ENCODE measurements at places on chromosomes 16 and 17.

GRCh38 chr17:79065105-79065670 lies 9.4 kb upstream of the ENGASE start:
- H3K36me3 ChIP-seq: no peaks in the 10 kb centered on the region
- no peak overlapping the region for H3K27ac ChIP-seq
- H3K27me3 ChIP-seq: no peaks in the 10 kb centered on the region
- DNase-seq: peak; percentile 77
- no peaks in the 10 kb centered on the region for H3K4me1 ChIP-seq

GRCh38 chr17:296906-297690 lies 55.5 kb downstream of the RPH3AL start:
- no peaks in the 10 kb centered on the region for H3K27me3 ChIP-seq
- H3K27ac ChIP-seq: no peak overlapping the region

DNA sequence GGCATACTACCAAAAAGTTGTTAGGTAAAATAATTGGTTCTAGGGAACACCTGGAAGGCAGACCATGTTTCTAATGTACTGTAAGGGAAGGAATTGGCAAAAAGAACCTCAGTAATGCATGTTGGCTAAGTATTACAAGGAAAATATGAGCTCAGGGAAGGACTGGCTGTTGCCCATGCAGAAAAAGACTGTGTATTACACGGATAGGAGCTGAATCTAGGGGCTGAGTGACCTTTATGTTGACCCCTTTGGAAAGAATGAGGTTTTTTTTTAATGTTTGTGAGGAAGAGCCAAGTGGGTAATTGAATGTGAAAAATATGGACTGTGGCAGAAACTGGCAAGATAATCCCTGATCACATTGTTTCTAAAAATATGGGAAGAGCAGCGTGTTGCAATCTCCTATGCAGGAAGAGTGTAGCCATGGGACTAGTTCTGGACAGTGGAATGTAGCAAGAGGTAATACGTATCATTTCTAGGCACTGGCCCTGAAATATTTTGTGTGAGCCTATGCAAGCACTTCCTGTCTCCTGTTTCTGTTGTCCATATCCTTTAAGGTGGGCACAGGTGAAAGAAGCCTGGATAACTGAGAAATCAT lies 95.1 kb upstream of the CNTNAP4 start:
- no peak overlapping the region for H3K4me3 ChIP-seq
- H3K27me3 ChIP-seq: no peaks in the 10 kb centered on the region
- DNase-seq: no peak
- H3K4me1 ChIP-seq: no peaks in the 10 kb centered on the region

DNA sequence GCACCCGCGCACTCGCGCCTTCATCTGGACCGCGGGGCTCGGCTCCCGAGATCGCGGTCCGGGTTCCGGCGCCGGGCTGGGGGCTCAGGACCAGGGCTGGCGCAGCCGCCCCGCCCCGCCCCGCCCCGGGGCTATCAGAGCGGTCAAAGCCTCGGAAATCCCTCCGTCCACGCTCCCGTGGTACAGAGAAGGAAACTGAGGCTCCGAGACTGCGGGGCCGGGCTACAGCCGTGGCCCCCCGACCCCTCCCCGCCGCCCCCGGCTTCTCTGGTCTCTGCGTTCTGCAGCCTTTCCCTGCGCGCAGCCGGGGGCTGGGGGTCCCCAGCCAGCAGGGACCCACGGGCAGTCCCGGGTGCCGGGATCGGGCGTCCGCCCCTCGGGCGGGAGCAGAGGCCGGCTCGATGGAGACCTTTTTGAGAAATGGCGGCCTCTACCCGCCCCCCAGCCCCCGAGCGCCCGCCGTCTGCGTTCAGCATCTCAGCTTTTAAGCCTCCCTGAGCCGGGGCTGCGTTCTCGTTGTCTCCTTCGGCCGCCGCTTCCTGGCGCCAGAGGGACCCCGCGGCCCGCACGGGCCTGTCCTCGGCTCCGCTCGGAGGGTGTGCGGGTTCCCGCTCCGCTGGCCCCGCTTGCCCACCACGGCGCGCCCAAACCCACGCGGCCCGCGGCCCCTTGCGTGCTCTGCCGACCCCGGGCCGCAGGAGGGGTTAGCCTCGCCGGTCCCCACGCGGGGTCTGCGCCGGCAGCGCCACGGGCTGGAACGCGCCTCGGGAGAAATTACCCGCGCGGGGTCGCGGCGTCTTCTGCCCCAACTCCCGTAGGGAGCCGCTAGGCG lies 1.5 kb upstream of the NPTX1 start:
- H3K27me3 ChIP-seq: peaks cover 96% of the 10 kb centered on the region
- no peak overlapping the region for H3K27ac ChIP-seq
- H3K4me1 ChIP-seq: peaks cover 7% of the 10 kb centered on the region
- peak overlapping the region; percentile 60 for H3K4me3 ChIP-seq
- no peaks in the 10 kb centered on the region for H3K36me3 ChIP-seq
- DNase-seq: peak; percentile 82

GRCh38 chr17:75722076-75722475 lies 817 bp downstream of the ITGB4 start:
- no peak for DNase-seq
- H3K27ac ChIP-seq: no peak overlapping the region
- H3K4me1 ChIP-seq: no peaks in the 10 kb centered on the region

DNA sequence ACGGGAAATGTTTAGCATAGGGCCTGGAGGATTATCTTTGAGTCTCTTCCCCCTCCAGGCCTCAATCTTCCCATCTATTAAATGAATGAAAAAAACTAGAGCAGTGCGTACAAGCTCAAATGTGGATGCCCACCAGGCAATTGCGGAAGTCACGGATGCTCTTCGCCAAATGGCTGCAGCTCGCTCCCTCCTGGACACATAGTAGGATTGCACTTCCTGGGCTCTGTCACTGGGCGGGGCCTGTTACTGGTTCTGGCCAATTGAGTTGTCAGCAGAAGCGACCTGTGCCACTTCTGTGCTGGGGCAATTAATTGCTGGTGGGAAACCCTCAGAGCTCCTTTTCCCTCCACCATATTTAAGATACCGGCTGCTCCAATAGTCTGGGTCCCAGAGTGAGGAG lies 168.2 kb upstream of the IRX6 start:
- H3K4me3 ChIP-seq: no peak overlapping the region
- peak; percentile 52 for DNase-seq
- H3K36me3 ChIP-seq: no peaks in the 10 kb centered on the region
- H3K27ac ChIP-seq: no peak overlapping the region
- H3K27me3 ChIP-seq: no peaks in the 10 kb centered on the region
- H3K4me1 ChIP-seq: peaks cover 7% of the 10 kb centered on the region

GRCh38 chr16:89442990-89443726 lies 47.2 kb downstream of the ANKRD11 start:
- peak overlapping the region; percentile 70 for H3K27ac ChIP-seq
- H3K27me3 ChIP-seq: no peaks in the 10 kb centered on the region
- 0 out of 2 replicates have a peak overlapping the region, but pooled peaks have one; percentile 13 for H3K4me3 ChIP-seq

- H3K4me3 ChIP-seq: no peak overlapping the region
- no peaks in the 10 kb centered on the region for H3K27me3 ChIP-seq
- DNase-seq: no peak
- no peaks in the 10 kb centered on the region for H3K4me1 ChIP-seq
- H3K27ac ChIP-seq: no peak overlapping the region
Measured at GRCh38 chr16:12158428-12158827, 181.9 kb downstream of the SNX29 start.

- H3K27me3 ChIP-seq: no peaks in the 10 kb centered on the region
- H3K4me1 ChIP-seq: peaks cover 19% of the 10 kb centered on the region
- DNase-seq: peak; percentile 79
- no peak overlapping the region for H3K4me3 ChIP-seq
- no peak overlapping the region for H3K27ac ChIP-seq
Measured at GRCh38 chr16:73152386-73153125, 104.6 kb upstream of the ZFHX3 start.

GRCh38 chr16:87840271-87840978 lies 28.9 kb downstream of the SLC7A5 start:
- H3K4me1 ChIP-seq: no peaks in the 10 kb centered on the region
- H3K36me3 ChIP-seq: peaks cover 31% of the 10 kb centered on the region
- H3K4me3 ChIP-seq: no peak overlapping the region
- DNase-seq: no peak

GRCh38 chr17:2511138-2511461 lies 588 bp downstream of the METTL16 start:
- DNase-seq: no peak
- no peaks in the 10 kb centered on the region for H3K27me3 ChIP-seq
- peak overlapping the region; percentile 73 for H3K4me3 ChIP-seq
- peaks cover 7% of the 10 kb centered on the region for H3K4me1 ChIP-seq
- peak overlapping the region; percentile 92 for H3K27ac ChIP-seq

DNA sequence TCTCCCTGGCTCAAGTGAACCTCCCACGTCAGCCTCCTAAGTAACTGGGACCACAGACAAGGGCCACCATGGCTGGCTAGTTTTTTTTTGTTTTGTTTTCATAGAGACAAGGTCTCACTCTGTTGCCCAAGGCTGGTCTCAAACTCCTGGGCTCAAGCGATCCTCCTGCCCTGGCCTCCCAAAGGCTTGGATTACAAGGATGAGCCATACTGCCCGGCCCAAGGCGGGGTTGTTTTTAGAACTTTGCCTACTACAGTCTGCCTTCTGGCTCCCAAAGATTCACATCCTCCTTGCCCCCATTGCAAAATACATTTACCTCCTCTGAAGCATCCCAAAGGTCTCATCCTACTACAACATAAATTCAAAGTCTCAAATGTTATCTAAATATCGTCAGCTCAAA lies 49.5 kb upstream of the PHOSPHO1 start:
- H3K27me3 ChIP-seq: no peaks in the 10 kb centered on the region
- H3K4me1 ChIP-seq: peaks cover 11% of the 10 kb centered on the region
- no peak for DNase-seq
- no peak overlapping the region for H3K4me3 ChIP-seq
- no peaks in the 10 kb centered on the region for H3K36me3 ChIP-seq

GRCh38 chr17:16417896-16418684 lies 2.7 kb downstream of the TRPV2 start:
- H3K4me3 ChIP-seq: no peak overlapping the region
- DNase-seq: no peak
- no peaks in the 10 kb centered on the region for H3K27me3 ChIP-seq
- no peaks in the 10 kb centered on the region for H3K36me3 ChIP-seq
- H3K4me1 ChIP-seq: peaks cover 5% of the 10 kb centered on the region
- H3K27ac ChIP-seq: no peak overlapping the region

DNA sequence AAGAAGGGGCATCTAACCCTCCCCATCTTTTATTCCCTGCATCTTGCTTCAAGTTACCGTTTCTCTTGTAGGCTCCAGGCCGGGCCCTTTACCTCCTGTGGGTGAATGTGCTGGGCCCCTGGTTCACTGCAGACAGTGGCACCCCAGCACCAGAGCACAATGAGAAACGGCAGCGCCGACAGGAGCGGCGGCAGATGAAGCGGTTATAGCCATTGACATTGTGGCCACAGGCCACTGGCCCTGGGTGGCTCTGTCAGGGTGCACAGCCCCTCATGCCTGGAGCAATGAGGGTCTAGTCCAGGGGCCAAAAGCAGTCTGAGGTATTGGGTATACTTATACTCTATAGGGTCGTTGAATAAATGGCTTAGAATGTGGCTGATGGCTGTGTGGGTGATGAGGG lies 2.0 kb downstream of the TMEM208 start:
- H3K4me1 ChIP-seq: peaks cover 3% of the 10 kb centered on the region
- H3K27me3 ChIP-seq: no peaks in the 10 kb centered on the region
- peaks cover 9% of the 10 kb centered on the region for H3K36me3 ChIP-seq
